Cerebellum (tissue), 4 donors: ENCODE measurements at places on chromosomes 11 and 22. TPM values are rescaled to one million over a fixed set of nuclear protein-coding genes. Genes with fewer than 3 reads are reported as not detected.

GRCh38 chr11:31443802-31444201, 65.6 kb downstream of the IMMP1L start:
- DNase-seq, result no peak

GRCh38 chr11:105168457-105168856, 28.9 kb upstream of the CARD18 start:
- no peak for DNase-seq

GRCh38 chr11:99015634-99016454, 4.9 kb upstream of the CNTN5 start:
- peak; percentile 12 for DNase-seq

KCNK7 gene
- 0.27 TPM for total RNA-seq

GRCh38 chr11:1348146-1348795, 38.8 kb upstream of the TOLLIP start:
- DNase-seq, result no peak

- no peak for DNase-seq
These were observed 50.0 kb downstream of the TTC28 start for GRCh38 chr22:28629420-28630176.

GRCh38 chr11:57392066-57392762, 1.8 kb upstream of the PRG2 start:
- DNase-seq, result no peak

GRCh38 chr11:16788141-16789062, 50.0 kb downstream of the C11orf58 start:
- DNase-seq, result peak; percentile 47

ZNF280B gene
- total RNA-seq, result 4.8 TPM

FAM83F gene
- 0.36 TPM for total RNA-seq

- DNase-seq, result no peak
These were observed 110.1 kb upstream of the TTC12 start for GRCh38 chr11:113204280-113204679.

- DNase-seq, result no peak
These were observed 172.5 kb downstream of the TBC1D22A start for GRCh38 chr22:46934746-46935491.

MMP11 gene
- total RNA-seq, result 6.4 TPM

DNA sequence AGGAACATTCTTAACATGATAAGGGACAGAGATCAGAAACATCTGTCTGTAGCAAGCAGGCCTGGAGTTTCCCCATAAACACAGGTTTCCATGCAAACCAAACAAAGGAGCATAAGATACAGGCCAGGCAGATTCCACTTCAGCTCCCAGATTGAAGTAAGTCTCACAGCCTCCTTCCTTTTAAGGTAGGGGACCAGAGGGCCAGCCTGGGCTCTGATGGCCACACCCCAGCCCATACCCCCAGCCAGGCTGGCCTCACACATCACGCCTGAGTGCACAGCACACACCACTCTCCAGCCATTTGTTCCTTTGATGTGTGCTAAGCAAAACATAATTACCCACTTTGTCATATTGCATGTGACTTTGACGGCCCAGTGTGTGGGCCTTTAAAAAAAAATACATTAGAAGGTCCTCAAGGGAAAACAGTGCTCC, 518.7 kb downstream of the NTM start:
- DNase-seq, result no peak

LSP1 gene
- total RNA-seq, result 0.82 TPM

DNA sequence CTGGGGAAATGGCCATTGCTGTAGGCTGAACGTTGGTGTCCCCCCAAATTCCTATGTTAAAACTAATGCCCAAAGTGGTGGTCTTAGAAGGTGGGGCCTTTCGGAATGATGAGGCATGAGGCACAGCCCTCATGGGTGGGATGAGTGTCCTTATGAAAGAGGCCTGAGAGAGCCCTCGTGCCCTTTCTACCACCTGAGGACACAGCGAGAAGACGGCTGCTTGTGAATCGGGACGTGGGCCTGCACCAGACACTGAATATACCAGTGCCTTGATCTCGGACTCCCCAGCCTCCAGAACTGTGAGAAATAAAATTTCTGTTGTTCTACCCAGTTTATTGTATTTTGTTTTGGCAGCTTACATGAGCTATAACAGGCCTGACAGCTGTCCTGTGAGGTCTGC, 162.9 kb upstream of the B3GAT1 start:
- no peak for DNase-seq

DNA sequence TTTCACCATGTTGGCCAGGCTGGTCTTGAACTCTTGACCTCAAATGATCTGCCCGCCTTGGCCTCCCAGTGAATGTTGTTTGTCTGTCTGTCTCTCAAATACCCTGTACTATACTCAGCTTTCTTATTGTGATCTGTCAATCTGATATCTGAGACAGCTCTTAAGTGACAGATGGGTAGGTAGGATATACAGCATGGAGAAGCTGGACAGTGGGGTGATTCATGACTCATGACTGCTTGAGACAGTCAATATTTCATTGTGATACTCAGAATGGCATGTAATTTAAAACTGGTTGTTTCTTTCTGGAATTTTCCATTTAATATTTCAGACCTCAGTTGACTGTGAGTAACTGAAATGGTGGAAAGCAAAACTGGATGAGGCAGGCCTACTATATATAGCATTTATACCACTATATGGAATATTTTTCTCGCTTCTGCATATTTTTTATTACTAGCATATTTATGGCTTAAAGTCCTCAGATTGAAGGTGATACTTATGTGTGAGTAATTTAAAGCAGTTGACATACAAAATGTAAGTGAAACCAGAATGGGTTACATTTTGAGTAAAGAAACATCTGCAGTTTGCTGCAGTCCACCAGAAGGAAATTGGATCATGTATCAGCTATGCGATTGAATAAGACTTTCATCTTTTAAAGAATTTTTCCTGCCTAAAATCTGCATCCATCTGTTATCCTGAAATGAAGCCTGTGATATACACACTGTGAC, 22.3 kb downstream of the ARHGAP42 start:
- DNase-seq, result no peak

DNA sequence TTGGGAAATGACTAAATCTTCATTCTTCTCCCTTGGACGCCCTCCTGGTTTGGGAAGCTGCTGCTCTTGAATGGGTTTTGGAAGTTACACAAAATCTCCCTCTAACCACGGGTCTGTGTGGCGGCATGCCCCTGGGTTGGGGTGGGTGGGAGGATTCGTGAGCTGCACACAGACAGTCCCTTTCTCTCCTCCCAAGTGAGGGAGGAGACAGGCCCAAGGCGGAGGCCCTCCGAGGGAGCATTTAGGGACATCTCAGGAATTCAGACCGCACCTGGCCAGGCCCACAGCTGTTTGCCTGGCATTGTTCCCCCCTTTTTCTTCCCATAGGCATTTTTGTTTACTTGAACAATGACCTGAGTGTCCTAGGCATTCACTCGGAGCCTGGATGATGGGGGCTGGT, 94.1 kb downstream of the MPPED1 start:
- no peak for DNase-seq
